ENCODE measurements at places on chromosomes 5 and 9.
A peak's percentile ranks its signal among the peaks of the same experiment; 100 is the strongest.

DNA sequence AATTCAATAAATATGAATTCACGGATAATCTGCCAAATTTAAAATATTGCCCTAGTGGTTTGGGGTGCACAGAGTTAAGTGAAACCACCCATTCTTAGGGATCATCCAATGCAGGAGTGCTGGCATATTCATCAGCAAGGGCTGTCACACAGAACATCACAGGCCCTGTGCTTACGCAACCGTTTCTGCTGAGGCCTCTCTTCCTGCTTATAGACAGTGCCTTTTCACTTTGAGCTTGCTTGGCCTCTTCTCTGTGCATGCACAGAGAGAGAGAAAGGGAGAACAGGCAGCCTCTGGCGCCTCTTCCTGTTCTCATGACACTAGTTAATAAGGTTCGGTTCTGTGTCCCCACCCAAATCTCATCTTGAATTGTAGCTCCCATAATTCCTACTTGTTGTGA, 366.3 kb downstream of the ICE1 start:
- DNase-seq: no peak

GRCh38 chr9:128819716-128820664, 1.7 kb downstream of the ENDOG start:
- DNase-seq: no peak

DNA sequence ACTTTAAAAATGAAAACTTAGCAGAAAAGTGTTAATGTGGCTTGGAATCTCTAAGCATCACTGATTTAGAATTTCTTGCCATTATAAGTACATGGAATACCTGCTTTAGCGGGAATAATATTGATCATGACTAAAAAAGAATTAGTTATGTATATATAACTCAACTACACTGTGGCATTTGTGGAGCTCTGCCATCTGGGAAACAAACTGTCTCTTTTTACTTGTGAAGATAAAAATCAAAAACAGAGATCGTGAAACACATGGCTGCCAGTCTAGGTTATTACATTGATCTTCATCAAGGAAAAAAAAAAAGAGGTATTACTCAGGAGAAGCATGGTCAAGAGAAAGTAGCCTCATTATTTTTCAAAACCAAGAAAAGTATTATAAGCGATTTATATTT, 287.4 kb downstream of the HTR1A start:
- no peak for DNase-seq

DNA sequence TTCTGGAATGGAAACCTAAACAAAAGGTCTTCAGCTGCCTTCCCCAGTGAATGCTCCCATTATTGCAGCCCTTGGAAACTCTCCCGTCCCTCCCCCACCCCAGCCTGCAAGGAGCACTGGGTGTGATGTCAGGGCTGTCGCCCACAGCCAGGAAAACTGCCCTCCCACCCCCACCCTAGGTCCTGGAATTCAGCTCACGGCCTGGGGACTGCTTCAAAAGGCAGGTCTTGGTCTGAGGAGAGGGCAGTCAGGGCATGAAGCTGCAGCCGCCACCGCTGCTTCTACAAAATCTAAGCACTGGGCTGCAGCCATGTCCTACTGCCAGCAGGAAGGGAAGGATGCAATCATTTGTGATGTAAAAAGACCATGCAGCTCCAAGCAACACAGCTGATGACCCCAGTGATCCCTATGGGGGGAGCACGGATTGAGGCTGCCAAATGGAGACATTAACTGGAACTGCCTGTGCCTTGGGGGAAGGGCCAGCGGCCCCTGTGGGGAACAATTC, 11.4 kb downstream of the GRHPR start:
- peak; percentile 73 for DNase-seq

GRCh38 chr5:79505138-79505537, 8.8 kb downstream of the HOMER1 start:
- no peak for DNase-seq

DNA sequence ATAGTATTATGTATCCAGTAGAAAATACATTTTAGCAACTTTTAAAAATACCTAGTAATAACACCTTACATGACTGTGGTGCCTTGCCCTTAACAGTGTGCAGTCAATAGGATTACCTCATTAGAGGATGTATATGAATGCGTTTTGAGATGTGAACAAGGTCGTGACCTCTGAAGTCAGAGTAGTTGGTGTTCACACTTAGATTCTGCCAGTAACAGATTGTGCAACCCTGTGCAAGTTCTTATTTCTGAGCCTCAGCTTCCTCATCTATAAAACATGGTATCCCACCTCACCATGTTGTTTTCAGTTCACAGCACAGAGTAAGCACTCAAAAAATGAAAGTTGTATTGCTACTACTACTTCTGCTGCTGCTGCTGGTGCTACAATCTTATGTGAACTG, 347.3 kb downstream of the KDM4C start:
- no peak for DNase-seq

- peak; percentile 74 for DNase-seq
Observed at GRCh38 chr9:129140397-129141065, 29.3 kb downstream of the PTPA start.

- DNase-seq: no peak
Observed at GRCh38 chr9:91210318-91210717, 151.4 kb downstream of the AUH start.

- no peak for DNase-seq
Observed at GRCh38 chr5:128714551-128714950, 176.5 kb upstream of the FBN2 start.

- no peak for DNase-seq
Observed at GRCh38 chr9:5670079-5670478, 41.2 kb downstream of the RIC1 start.

DNA sequence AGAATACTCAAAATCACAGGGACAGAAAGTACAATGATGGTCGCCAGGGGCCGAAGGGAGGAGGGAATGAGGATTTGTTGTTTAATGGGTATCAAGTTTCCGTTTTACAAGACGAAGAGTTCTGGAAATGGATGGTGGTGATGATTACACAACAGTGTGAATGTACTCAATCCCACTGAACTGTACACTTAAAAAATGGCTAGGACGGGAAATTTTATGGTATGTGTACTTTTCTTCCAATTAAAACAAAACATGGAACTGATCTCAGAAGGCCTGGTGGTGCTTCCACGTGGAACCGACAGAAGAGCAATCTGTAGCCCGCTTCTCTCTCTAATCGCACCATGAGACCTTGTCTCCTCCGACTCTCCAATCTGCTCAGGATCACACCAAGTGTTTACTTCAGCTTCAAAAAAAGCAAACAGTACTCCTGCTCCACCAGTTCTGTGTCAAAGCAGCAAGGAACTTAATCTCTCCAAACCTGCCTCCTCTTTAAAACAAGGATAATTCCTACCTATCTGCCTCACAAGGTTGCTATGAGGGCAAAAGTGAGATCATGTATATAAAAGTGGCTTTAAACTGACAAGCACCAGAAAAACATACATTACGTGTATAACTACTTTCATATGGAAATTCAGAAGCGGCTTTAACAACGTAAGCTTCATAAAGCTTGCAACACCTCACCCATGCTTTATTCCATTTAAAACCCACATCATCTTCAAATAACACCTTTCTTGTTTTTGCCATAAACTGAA, 2.1 kb downstream of the ECPAS start:
- DNase-seq: no peak

DNA sequence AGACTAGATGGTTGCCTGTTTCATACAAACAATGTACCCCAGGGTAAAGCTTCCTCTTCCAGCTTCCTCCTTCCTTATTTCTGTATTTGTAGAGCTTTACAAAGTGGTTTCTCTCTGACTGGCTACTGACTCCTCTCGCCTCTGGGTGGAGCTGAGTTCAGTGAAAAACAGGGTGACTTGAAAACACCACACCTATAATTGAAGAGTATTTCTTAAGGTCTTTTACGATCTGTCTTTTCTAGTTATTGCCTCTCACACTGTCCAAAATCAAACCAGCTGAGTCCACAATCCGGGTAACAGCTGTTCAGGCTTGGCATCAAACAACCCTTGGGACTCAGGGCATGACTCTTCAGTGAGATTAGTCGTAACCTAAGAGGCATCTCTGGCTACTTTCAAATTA, 200.4 kb downstream of the ARRDC3 start:
- no peak for DNase-seq

- no peak for DNase-seq
Observed at GRCh38 chr9:119675951-119676350, 306.7 kb upstream of the BRINP1 start.

GRCh38 chr5:52658246-52658645, 129.5 kb upstream of the ITGA1 start:
- DNase-seq: no peak

- no peak for DNase-seq
Observed at GRCh38 chr9:110604171-110604601, 24.6 kb upstream of the SVEP1 start.

GRCh38 chr5:6468870-6469269, 20.2 kb downstream of the UBE2QL1 start:
- no peak for DNase-seq

DNA sequence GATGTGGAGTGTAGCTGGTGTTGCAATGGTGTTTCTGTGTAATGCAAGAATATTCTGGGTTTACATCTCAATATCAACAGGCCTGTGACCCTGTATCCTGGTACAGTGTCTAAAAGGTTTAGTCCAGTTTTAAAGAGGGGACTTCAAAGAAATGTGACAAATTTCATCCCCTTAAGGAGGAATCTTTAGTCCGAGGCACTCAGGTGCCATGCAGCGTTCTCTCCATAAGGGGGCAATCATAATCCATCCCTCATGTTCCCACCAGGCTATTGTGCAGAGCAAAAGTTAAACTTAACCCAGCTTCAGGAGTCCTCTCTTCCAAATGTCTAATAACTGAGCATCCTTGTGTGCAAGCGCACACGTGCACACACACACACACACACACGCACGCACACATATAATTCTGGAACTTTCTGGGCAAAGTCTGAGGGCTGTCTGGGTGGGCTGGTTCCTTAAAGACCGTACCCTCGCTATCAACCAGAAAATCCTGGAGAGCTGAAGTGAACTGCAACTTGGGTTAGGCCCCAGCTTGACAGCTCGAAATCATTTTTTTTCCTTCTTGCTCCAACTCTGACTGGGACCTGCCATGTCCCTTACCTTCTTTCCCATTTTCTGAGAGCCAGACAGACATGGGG, 46.0 kb downstream of the CRB2 start:
- peak; percentile 59 for DNase-seq

DNA sequence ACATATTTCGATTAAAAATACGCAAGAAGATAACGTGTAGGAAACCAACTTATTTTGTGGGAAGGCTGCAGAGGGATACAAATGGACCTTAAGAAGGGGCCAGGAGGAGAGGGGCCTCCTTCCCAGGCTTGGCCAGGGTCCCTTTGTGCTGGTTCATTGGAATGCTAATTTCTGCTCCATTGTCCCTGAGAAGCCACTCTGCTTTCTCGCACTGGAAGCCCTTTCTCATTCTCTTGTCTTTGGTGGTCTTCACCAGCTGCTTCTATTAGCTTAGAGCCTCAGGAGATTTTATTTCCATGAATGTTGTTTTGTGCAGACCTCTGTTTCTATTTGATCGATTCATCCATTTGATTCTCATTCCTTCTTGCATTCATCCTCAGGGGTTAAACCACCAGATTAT, 325.4 kb downstream of the TMEM38B start:
- DNase-seq: no peak

DNA sequence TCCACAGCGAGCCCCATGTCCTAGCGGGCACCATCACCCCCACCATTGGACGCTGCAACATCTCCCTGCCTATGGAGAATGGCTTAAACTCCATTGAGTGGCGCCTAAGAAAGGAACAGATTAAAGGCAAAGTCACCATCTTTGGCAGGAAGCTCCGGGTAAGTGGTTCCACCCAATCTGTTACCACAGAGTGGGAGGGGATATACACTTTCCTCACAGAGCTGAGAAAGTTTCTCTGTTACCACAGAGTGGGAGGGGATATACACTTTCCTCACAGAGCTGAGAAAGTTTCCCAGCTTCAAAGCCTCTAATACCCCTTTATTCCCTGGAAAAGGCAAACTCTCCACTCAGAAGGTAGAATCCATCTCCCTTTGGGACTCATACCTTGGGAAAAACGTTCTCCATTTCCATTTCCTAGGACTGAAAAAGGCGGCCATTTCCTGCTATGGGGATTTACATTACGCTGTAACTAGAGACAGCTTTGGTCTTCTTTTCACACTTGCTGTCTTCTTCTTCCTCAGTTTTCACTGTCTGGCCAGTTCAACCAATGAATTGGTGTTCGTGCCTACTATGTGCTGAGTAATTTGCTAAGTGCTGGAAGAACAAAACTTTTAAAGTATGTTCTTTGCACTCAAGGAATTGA, 63.4 kb upstream of the WWC1 start:
- DNase-seq: no peak

- DNase-seq: no peak
Observed at GRCh38 chr9:90832261-90832660, 30.6 kb downstream of the SYK start.

- DNase-seq: no peak
Observed at GRCh38 chr9:96884443-96884842, 30.1 kb upstream of the ZNF782 start.

- DNase-seq: peak; percentile 39
Observed at GRCh38 chr9:112793213-112793810, 42.8 kb downstream of the SNX30 start.

DNA sequence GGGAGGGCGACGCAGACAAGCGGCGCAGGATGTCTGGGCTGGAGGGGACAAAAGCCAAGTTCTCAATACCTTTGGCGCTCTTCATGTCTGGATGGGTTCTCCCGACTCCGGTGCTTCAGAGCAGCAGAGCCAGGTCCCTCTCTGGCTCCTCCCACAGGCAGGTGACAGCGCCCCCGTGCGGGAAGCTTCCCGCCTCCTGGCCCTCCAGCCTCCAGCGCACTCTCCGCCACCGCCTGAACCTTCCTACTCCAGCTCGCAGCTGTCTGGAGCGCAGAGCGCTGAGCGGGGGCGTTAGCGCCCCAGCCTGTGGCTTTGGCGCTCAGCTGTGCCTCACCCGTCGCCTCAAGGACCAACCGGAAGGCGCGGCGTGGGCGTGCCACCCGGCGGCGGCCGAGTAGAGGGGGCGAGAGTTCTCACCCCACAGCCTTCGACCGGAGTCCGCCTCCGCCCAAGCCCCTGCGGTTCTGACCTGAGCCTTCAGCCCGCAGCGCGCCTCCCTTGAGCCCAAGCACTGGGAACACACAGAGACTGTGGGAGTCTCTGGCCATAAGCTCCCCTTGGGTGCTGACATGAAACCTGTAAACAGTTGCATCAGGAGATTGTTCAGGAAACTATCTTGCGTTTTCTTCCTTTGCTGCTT, at the start of gene SLCO4C1:
TSS of gene SLCO4C1 (minus strand) at position 107 of the 640 bp plus-strand sequence. CDS start at position 85, 22 bp downstream.
- peak; percentile 87 for DNase-seq

- no peak for DNase-seq
Observed at GRCh38 chr9:112218908-112219307, 43.8 kb upstream of the SUSD1 start.

DNA sequence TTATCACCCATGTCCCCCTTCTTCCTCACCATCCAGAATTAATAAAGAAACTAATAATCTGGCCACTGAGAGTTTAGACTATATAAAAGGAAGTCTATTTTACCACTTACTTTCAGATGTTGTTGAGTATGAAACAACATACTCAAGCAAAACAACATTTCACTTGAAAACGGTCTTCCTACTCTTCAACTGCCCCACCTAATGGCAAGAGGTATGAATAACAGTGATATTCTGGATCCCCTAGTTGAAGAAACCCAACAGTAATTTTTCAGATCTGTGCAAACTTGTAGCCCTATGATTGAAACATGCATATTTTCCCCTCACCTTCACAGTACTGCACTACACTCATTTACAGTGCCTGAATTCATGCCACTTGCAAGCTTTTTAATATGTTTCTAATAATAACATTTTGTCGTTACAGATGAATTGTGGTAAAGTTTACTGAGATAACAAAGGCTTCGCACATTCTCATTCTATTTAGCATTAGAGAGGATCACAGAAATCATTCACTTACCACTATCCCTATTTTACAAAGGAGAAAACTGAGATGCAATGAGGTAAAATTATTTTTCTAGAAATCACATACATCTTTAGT, 267.9 kb upstream of the PDE4D start:
- no peak for DNase-seq
